Suppressor macrophage (primary cell): ENCODE measurements at places on chromosomes 12 and 14.

- DNase-seq, result no peak
Observed at GRCh38 chr12:72135021-72135301, 137.2 kb upstream of the TRHDE start.

GRCh38 chr12:11580125-11580751, 69.2 kb upstream of the ETV6 start:
- DNase-seq, result peak; percentile 98

GRCh38 chr12:1171657-1172408, 180.8 kb downstream of the ERC1 start:
- DNase-seq, result no peak

- no peak for DNase-seq
Observed at GRCh38 chr12:9740106-9740750, 7.3 kb upstream of the CLECL1 start.

DNA sequence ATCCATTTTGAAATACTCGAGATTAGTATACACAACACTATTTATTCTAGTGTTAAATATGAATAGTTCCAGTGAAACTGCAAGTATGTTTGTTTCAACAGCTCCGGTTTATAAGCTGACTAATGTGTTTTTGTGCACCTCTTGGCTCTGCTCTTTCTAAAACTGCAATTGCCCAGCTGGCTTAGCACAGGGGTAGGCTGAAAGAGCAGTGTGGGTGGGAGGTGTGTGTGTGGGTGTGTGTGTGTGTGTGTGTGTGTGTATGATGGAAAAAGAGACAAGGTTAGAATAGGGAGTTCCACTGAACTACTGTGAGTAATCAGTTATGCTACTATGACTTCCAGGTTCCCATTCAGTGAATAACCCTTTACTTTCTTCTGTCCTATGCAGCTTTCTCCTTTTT, 37.8 kb upstream of the DDHD1 start:
- DNase-seq, result no peak

- DNase-seq, result no peak
Observed at GRCh38 chr12:42076976-42077375, 67.7 kb downstream of the GXYLT1 start.

DNA sequence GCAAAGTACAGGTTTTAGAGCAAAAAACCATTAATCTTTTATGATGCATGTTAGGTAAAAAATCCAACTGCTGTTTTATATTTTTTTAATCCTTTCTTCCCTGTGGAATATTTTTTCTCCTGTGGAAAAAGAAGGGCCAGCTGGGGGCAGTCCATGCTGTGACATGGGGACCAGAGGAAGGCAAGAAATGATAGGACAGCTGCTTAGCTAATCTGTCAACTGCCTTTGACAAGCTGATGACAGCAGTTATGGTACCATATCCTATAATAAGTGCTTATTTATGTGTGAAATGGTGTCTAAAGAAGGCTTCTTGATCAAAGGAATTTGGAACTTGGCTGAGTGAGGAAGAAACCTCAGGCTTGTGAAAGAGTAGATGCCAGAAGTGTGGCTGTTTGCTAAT, 452.4 kb upstream of the NOVA1 start:
- no peak for DNase-seq

GRCh38 chr14:75259510-75259855, 19.1 kb upstream of the FOS start:
- no peak for DNase-seq

- no peak for DNase-seq
Observed at GRCh38 chr12:26095186-26095585, 29.7 kb downstream of the BHLHE41 start.

DNA sequence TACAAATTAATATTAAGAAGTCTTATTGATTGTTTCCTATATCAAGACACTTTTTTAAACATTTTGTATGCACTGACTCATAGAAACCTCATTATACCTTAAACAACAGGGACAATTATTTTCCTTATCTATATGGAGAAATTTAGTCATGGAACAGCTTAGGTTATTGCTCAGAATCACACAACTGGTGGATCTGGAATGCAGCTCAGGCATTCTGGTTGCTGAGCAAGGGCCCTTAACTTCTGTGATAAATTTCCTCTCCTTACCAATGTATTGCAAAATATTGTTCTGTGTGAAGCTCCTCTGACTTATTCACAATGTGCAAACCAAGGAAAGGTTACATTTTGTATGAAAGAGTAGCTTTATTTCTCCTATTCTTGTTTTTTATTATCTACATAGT, 817.8 kb downstream of the LRFN5 start:
- no peak for DNase-seq

DNA sequence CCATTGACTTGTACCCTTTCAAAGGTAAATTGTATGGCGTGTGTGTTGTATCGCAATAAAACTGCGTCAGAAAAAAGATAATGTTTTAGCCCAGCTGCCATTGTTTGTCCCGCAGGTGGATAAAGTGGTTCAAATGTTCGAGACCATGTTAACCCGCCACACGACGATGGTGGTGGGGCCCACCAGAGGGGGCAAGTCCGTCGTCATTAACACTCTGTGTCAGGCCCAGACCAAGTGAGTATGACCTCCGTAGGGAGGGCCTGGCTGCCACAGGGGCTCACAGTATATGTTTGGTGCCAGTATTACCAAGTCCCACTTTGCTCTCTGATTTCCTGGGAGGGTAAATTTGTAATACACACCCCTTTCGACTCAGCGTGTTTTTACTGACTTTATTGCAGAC, 96.9 kb downstream of the DNAH10 start:
- DNase-seq, result no peak

DNA sequence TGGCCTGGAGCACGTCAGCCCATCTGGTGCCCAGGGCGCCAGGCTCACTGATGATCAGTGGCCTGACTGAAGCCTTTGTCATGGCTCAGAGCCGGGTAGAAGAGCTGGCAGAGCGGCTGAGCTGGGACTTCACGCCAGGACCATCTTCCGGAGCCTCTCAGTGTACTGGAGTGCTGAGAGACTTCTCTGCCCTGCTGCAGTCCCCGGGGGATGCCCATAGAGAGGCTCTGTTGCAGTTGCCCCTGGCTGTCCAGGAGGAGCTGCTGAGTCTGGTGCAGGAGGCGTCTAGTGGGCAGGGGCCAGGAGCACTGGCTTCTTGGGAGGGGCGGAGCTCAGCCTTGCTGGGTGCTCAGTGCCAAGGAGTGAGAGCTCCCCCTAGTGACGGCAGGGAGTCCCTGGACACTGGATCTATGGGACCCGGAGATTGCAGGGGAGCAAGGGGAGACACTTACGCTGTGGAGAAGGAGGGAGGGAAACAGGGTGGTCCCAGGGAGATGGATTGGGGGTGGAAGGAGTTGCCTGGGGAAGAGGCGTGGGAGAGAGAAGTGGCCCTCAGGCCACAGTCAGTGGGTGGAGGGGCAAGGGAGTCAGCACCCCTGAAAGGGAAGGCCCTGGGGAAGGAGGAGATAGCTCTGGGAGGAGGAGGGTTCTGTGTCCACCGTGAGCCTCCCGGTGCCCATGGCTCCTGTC, 2.0 kb downstream of the KHNYN start:
- DNase-seq, result peak; percentile 97

GRCh38 chr14:95150910-95151309, 6.4 kb downstream of the DICER1 start:
- no peak for DNase-seq

- peak; percentile 68 for DNase-seq
Observed at GRCh38 chr14:60647081-60647836, 2.0 kb downstream of the SIX1 start.

GRCh38 chr14:63654346-63654745, 12.7 kb upstream of the WDR89 start:
- DNase-seq, result no peak

DNA sequence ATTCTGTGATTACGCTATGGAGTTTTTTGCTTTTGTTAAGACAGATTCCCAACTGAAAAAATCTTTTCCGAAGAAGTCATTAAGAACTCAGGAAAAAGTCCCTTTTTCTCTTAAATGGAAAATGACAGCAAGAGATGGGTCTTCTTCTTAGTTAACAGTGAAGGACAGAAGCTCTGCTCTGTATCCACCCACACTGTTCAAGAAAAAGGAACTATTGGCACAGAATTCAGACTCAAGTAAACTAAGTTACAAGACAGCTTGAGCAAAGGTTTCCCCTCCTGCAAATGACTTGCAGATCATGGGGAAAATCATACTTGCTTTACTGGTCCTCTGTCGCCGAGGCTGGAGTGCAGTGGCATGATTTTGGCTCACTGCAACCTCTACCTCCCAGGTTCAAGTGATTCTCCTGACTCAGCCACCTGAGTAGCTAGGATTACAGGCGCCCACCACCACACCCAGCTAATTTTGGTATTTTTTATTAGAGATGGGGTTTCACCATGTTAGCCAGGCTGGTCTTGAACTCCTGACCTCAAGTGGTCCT, 137.1 kb upstream of the AEBP2 start:
- DNase-seq, result peak; percentile 52

GRCh38 chr12:112599871-112600270, 181.1 kb downstream of the PTPN11 start:
- DNase-seq, result peak; percentile 70

GRCh38 chr12:127060933-127061332, 1206.0 kb upstream of the TMEM132C start:
- DNase-seq, result no peak
